ENCODE measurements at places on chromosomes 6 and 20.

- peak; percentile 78 for DNase-seq
Measured at GRCh38 chr20:8518878-8519277, 386.8 kb downstream of the PLCB1 start.

DNA sequence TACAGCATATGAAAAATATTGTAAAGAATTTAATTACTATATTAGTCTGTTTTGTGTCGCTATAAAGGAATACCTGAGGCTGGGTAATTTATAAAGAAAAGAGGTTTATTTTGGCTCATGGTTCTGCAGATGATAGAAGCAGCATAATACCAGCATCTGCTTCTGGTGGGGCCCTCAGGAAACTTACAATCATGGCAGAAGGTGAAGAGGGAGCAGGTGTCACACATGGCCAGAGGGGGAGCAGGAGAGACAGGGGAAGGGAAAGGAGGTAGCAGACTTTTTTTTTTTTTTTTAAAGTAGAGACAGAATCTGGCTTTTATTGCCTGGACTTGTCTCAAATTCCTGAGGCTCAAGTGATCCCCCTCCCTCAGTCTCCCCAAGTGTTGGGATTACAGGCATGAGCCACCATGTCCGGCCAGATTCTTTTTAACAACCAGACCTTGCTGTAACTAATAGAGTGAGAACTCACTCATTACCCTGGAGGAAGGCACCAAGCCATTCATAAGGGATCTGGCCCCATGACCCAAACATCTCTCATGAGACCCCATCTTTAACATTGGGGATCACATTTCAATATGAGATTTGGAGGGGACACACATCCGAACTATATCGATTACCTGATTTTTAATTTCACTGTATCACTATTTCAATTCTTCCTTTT, 64.6 kb downstream of the MAN1A1 start:
- peak; percentile 82 for DNase-seq

DNA sequence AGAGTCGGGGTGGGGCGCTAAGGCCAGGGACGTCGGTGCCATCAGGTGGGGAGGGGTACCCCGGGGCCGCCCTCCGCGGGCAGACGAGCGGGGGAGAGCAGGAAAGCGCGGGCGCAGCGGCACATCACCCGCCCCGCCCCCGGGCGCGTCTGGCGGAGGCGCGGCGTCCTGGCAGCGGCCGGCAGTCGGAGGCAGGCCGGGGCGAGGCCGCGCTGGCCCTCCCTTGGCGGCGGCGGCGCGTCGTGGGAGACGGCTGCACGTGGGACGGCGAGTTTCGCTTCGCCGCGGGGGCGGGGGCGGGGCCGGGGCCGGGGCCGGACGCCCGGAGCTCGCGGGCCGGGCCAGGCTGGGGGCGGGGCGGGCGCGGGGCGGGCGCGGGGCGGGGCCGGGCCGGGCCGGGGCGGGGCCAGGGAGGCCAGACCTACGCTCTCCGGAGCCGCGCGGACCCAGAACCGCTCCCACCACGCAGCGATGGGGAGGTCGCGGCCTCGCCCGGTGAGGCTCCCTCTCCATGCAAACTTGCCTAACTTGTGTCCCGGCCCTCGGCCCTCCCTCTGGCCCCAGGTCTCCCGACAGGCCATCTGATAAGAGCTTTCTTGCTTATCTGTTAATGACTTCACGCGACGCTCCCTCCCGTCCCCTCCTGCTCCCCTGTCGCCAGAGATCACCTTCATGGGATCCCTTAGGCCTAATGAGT, 12.5 kb downstream of the ITPR3 start:
- peak; percentile 68 for DNase-seq

GRCh38 chr6:145865175-145865574, 50.6 kb upstream of the FBXO30 start:
- DNase-seq, result no peak

DNA sequence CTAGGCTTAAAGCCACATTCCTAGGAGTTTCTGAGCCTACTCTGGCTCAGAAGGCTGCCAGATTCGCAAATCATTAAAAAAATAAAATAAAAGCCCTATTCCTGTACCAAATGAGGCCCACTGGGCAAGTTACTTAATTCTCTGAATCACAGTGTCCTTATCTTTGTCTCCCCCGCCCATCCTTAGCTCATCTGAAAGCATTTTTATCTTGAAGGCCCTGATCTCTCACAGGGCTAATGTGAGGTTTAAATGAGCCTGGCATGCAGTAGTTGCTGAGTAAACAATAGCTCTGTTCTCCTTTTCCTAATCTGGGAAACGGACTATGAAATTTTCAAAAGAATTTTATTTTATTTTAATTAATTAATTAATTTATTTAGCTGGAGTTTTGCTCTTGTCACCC, 2.1 kb upstream of the ZBTB12 start:
- no peak for DNase-seq

DNA sequence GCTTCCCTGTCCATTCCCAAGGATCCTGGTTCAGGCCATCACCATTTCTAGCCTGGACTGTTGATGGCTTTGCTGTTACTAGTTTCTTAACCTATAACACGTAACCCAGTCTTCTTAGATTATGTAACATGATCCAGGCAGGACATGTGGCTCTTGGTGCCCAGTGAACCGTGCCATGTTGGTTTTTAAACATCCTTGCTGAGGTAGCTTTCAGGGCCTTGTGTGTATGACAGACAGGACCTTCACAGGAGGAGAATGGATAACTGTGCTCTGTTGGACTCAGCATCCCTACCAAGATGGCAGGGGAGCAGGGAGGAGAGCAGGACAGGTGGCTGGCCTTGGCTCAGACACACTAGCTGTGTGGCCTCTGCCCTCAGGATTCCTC, 46.8 kb downstream of the PANK2 start:
- no peak for DNase-seq

GRCh38 chr6:145507239-145507638, 228.1 kb downstream of the EPM2A start:
- DNase-seq, result no peak

DNA sequence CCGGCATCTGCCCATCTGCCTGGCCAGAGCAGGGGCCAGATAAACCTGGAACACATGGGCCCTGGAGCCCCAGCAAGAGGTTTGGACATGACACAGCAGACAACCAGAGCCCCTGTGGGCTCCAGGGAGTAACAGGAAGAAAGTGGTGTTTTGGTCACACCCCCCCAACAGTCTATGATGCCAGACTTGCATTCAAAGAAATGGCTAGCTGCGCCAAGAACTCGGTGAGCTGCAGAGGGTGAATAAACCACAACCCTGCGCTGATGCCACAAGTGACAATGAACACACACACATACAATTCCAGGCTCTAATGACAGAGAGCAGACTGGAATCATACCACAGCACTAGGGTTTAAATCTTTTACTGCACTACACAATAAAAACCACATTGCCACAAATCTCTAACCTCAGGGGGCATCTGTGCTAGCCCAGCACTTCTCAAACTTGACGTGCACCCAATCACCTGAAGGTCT, 34.0 kb downstream of the TRERF1 start:
- DNase-seq, result no peak

GRCh38 chr6:41455410-41455809, 90.8 kb upstream of the FOXP4 start:
- no peak for DNase-seq

DNA sequence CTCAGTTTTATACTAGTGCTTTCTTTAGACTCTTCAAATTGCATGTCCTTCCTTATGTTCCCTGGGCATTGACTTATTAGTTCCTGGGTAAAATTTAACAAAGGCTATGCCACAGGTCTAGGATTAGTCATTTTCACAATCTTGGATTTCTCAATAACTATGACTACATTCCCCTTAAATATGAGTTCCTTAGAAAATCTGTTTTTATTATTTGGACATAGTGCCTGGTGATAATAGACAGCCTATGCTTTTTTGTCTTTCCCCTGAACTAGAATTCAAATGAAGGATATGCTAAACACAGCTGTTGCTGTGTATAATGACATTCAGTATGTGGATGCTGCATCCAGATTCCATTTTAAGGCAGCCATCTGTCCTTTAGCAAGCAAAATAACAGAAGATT, 1252.8 kb upstream of the GJE1 start:
- DNase-seq, result no peak

GRCh38 chr20:8364734-8365078, 232.6 kb downstream of the PLCB1 start:
- DNase-seq, result no peak

- no peak for DNase-seq
Measured at GRCh38 chr20:50456452-50457324, 53.5 kb upstream of the PTPN1 start.

GRCh38 chr6:35730745-35731413, 6.0 kb upstream of the ARMC12 start:
- no peak for DNase-seq

Data from mesendoderm (in vitro differentiated cells).